ENCODE measurements at places on chromosomes 7 and 10. TPM values are rescaled to one million over a fixed set of nuclear protein-coding genes. Genes with fewer than 3 reads are reported as not detected.

OR2A42 gene
- not detected for polyA plus RNA-seq

ENTPD1 gene
- polyA plus RNA-seq = 0.07 TPM

TYW1 gene
- polyA plus RNA-seq = 19.5 TPM

NXPH1 gene
- not detected for polyA plus RNA-seq

ITIH5 gene
- polyA plus RNA-seq = 0.11 TPM

SORCS3 gene
- polyA plus RNA-seq = not detected

ATRNL1 gene
- polyA plus RNA-seq = 0.17 TPM

PCDH15 gene
- polyA plus RNA-seq = not detected

ADIRF gene
- 3.9 TPM for polyA plus RNA-seq

DNA sequence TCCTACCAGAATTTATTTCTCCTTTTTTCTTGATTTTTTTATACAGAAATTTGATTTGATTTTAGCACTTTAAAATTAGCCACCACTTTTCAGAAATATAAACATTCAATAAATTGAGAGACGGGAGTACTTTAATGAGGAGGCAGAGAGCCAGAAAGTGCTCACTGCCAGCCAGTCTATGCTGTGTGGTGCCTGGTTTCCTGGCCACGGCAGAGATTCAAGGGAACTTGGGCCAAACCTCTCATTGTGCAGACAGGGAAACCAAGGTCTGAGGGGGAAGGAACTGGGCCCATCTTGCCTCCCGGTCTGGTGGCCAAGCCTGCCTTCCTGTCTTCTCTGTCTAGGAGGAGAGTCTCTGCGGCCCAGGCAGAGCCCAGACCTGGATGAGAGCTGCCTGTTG, 25.9 kb downstream of the ADAMTS14 start:
- no peak for DNase-seq

GRCh38 chr7:121447243-121447910, 51.3 kb upstream of the FAM3C start:
- DNase-seq = no peak

DNA sequence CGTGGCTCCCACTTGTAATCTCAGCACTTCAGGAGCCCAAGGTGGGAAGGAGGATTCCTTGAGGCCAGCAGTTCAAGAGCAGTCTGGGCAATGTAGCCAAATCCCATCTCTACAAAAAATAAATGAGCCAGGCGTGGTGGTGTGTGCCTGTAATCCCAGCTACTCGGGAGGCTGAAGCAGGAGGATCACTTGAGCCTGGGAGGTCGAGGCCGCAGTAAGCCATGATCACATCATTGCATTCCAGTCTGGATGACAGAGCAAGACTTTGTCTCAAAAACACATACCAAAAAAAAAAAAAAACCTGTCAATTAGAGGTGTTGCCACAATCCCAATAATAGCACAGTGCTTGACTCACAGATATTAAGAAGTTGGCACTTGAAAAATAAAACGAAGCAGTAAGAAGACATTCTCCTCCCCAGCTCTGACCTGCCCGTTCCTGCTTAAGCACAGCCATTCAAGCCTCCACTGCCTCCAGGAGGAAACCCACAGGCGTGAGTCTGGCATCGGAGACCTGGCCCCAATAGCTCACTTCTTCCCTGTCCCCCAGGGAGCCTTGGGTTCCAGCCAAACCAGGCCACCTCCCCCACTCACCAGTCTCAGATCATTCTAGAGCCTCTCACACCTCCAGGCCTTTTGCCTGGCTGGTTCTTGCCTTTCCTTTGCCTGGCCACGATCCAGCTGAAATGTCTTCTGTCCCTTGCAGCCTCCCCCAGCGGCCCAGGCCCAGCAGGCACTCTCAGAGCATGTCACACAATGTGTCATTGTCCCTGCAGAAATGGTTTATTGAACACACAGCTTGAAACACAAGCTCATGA, 45.3 kb upstream of the GTF2I start:
- no peak for DNase-seq

DNA sequence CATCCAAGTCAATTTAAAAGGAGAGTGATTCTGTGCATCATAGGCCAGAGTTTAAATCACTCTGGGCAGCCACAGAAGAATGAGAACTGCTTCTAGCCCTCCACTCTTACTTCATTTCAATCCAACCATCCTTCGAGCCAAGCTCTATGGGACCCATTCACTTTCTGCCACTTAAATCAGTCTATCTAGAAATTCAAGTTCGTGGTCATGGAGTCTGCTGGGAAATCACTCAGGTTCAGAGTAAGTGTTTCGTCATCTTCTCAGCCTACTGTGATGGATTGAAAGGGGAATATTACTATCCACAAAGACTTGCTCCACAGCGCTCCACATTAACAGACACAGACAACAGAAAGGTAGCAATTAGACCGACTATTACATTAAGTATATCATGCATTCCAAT, 4.6 kb downstream of the DCLRE1C start:
- DNase-seq = no peak

- no peak for DNase-seq
Measured at GRCh38 chr10:10860455-10860976, 157.2 kb upstream of the CELF2 start.

GRCh38 chr7:31020161-31020560, 31.9 kb upstream of the ADCYAP1R1 start:
- no peak for DNase-seq

DNA sequence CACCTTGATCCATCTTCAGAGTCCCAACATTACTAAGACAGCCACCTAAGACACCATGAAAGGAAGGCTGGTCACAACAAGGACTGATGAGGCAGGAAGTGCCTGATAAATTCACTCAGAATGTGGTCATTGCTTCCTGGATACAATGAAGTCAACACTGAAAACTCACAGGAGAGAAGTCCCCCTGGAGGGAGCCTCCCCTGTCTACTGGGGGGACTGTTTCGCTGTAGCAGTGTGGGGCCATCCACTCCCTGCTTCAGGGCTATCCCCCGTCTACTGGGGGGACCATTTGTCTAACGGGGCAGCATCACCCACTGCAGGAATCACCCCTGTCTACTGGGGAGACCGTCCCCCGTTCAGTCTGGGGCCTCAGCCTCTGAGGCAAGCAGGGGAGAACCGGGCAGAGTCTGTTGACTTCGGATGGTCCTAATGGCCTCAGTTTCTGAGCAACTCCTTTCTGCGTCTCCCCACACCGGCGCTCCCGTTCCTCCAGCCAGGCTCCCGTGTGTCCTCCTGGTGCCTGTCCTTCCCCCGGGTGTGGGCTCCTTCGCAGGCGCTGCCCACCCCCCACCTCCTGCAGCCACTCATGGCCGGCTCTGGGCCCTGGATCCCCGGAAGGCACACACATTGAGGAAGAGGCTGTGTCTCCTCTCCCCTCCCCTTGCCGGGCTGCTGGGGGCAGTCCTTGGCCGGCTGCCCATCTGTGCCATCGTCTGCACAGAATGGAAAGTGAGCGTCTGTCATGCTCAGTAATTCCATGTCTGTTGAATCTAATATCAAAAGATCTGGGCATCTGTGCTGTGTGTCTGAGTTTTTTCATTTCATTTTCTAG, 59.9 kb upstream of the DNAJB6 start:
- no peak for DNase-seq

- DNase-seq = no peak
Measured at GRCh38 chr10:86108696-86109095, 257.9 kb downstream of the GRID1 start.

DNA sequence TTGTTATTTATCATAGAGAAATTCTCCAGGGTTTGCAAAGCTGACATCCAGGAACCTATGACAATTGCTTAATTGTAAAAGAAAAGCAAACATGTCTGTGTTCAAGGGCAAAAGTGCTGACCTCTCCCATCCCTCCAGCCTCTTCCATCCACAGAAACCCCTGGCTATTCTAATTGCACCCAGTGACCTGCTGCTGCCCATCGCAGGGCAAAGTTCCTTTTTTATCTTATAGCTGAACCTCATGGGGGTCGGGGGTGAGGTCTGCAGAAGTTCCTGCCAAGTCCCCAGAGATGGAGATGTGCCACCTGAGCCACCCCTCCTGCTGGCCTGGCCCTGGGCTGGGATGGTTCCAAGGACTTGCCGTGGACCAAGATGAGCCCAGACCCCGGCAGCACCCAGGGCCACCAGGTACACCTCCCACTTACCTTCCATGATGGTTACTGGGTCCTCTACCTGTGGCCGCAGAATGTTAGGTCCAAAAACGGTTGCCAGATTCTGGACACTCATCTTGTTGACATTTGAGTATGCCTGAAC, 146.5 kb downstream of the MAPK8 start:
- no peak for DNase-seq

DNA sequence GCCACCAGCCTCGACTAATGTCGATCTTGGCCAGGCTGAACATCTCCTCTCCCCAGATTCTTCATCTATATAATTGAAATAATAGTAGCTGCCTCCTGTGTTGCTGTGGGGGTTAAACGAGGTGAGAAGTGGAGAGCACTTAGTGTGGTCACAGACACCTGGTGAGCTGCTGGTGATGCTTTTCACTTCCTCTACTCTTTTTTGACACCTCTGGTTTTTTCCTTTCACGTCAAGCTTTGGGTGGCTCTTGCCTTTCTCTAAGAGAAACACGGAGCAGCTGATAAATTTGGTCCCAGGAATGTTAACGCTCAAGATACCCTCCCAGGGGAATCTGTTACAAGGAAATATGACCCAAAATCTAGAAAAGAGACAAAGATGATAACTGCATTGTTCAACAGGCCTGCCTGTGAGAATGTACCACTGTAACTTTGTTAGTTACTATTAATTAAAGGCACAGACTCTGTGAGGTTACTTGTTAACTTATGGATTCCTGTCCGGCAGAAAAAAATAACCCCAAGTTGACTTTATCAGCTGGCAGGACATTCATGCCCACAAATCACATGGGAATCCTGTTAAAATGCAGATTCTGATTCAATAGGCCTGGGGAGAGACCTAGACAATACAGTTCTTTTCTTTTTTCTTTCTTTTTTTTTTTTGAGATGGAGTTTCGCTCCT, 9.5 kb upstream of the NPFFR1 start:
- no peak for DNase-seq

- DNase-seq = no peak
Measured at GRCh38 chr7:27141137-27141922, 2.2 kb downstream of the HOXA5 start.

DNA sequence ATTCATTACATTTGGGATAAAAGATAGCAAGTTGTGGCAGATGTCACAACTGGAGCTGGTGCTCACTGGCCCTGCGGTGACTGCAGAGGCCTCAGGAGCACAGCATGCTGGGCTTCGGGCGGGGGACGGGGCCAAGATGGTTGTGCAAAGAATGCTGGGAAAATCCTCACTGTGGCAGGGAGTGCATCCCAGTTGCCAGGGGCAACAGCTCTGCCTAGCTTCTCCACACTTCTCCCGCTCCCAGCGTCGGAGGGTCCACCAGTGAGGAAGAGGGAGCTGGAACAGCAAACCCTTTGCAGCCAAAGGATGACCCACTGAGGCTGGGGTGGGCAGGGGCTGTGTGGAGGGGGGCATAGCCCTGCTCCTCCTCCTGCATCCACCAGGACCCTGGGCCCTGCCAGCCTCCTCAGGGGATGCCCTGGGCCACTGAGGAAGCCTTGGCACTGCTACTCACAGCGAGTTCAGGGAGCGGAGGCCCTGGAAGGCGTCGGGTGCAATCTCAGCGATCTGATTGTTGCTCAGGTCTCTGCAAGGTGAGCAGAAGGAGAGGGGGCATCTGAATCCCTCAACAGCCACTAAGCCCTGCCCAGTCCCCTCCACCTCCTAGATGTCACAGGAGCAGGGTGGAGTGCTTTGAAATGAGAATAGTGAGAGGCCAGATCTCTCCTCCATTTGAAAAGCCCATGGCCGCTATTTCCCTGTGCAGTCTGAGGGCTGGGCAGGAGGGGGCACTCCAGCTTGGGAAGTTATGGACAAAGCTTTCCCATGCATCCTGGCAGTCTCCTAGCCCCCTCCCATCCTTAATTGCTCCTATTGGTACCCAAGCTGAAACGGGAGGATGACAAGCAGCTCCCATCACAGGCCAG, 126.5 kb downstream of the SLIT1 start:
- DNase-seq = no peak

DNA sequence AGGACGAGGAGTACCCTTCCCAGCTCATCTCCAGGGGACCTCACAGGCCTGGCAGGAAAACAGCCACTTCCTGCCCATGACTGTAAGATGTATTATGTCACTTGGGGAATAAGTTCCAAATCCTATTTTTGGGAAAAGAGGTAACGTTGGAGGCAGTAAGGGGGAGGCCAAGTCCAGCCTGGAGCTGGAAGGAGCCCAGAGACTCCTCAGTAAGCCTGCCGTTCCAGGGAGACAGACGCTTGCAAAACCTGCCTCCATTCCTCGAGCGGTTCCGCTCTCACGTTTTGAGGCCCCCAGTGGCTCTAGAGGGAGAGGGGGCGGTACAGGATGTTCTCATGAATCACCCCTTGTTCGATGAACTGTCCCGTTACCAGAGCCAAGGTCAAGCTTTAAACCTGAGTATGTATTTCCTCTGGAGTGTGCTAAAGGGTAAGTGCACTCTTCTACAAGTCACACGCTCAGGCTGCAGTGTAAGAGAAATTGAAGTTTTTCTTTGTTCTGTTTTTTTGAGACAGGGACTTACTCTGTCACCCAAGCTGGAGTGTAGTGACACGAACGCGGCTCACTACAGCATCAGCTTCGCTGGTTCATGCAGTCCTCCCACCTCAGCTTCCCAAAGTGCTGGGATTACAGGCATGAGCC, 45.5 kb upstream of the CYTH3 start:
- no peak for DNase-seq

- no peak for DNase-seq
Measured at GRCh38 chr10:117217196-117217761, 20.0 kb downstream of the KCNK18 start.

GRCh38 chr10:2944788-2945187, 122.6 kb upstream of the PFKP start:
- DNase-seq = no peak

GRCh38 chr7:146937836-146938235, 821.2 kb downstream of the CNTNAP2 start:
- DNase-seq = no peak

- DNase-seq = no peak
Measured at GRCh38 chr7:69837387-69838068, 239.3 kb downstream of the AUTS2 start.

DNA sequence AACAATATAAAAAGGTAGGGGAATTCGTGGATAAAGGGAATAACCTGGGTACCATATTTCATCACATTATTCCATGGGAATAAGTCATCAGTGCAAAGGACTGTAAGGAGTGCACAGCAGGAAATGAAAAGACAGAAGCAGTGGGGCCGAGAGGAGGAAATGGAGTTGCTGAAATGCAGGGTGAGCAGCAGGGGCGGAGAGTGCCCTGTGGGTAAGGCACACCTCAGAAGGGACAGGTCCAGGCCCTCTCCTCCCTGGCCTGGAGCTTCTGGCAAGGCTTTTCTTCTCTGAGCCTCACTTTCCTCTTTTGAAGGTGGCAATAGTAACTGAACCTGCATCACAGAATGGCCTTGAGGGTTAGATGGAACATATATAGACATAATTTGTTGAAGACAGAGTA, 26.2 kb downstream of the IKZF1 start:
- DNase-seq = no peak

GRCh38 chr10:32556783-32557395, 110.9 kb downstream of the CCDC7 start:
- no peak for DNase-seq
